AG09319 (cell line): ENCODE measurements at places on chromosomes 13 and 19.

- no peak for DNase-seq
These were observed 19.7 kb downstream of the ACOD1 start for GRCh38 chr13:76968041-76968440.

DNA sequence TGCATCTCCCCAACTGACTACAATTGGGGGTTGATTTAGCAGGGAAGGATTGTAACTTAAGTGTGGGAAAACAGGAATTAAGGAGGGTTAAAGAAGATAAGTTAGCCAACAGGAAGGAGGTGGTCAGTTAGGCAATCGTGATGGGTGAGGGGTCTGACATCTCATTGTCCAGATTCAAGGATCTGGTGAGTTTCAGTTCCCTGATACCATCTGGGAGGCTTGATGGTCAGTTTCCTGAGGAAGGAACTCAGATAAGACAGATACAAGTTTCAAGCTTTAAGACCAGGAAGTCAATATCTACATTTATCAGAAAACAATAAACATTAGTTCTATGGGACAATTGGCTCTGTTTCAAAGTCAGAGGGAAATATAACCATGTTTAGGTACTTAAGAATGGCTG is 601.8 kb downstream of the SLITRK6 start:
- no peak for DNase-seq

DNA sequence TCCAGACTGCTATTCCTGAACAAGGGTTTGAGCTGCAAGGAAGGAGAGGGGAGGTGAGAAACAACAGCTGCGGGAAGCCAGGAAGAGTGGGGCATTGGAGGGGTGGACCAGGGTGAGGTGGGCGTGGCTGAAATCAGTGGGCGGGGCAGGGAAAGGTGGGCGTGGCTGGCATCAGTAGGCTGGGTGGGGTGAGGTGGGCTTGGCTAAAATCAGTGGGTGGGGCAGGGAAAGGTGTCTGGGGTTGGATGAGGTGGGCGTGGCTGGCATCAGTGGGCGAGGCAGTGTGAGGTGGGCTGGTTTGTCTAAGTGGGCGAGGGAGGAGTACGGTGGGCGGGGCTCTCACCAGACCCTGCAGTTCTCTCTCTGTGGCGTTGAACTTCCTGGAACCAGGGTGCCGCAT is 87.6 kb downstream of the MUC16 start:
- DNase-seq, result no peak

- DNase-seq, result no peak
These were observed 8.2 kb upstream of the PCDH9 start for GRCh38 chr13:67238277-67238859.

GRCh38 chr19:4524808-4525562 is 6.7 kb upstream of the PLIN4 start:
- no peak for DNase-seq
